ENCODE measurements at places on chromosomes 11 and 22. TPM values are rescaled to one million over a fixed set of nuclear protein-coding genes. Genes with fewer than 3 reads are reported as not detected.

GRCh38 chr11:108959874-108960273 is 295.0 kb downstream of the DDX10 start:
- DNase-seq: no peak

GRCh38 chr11:66314561-66315497 is 2.0 kb downstream of the CD248 start:
- no peak for DNase-seq

The OR51E1 gene
- not detected for total RNA-seq

- no peak for DNase-seq
Observed at GRCh38 chr22:36818010-36818642, 1.3 kb upstream of the PVALB start.

The IGF2 gene
- total RNA-seq: 11.2 TPM

DNA sequence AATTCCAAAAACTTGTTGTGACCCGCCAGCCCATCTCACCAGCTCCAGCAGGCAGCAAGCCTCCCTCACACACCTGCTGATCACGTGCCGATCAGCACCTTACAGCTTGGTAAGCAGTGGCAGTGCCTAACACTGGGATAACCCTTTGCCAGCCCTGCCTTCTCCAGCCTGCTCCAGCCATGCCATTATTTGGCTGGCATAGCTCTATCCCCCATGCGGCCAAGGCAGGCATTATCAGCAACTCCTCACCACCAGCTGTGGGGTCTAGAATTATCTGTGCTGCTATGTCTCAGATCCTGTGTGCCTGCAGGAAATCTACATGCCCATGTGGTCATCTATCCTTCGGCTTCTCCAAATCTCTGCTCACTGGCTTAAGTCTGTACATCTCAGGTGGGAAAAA is 215.0 kb downstream of the ST3GAL4 start:
- no peak for DNase-seq

DNA sequence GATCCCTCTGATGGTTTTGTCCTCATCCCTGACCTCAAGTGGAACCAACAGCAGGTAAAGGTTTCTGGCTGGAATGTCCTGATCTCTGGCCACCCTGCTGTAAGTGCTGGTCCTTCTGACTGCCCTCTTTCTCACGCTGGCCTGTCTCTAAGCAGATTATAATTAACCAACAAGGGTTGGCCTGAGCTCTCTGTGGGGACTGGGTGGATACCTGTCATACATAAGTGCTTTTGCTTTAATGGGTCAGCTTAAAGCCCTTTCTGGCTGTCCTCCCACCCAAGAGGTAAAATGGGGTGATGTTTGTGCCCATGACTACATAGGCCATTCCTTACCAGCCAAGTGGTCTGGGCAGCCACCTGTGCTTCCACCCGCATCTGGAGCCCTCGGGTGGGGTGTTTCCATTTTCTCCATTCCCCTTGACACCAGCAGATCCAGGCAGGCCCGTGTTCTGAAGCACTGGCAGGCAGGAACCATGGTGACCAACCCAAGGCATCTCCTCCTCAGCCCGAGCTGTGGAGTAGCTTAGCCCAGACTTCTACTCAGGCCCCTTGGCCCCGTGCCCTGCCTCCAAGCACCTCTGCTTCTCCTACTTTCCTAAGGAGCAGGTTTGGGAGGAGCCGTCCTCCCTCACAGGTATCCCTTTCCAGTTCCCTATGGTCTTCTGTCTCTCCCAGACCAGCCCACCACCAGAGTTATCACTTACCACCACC is 17.0 kb upstream of the ST3GAL4 start:
- DNase-seq: no peak

DNA sequence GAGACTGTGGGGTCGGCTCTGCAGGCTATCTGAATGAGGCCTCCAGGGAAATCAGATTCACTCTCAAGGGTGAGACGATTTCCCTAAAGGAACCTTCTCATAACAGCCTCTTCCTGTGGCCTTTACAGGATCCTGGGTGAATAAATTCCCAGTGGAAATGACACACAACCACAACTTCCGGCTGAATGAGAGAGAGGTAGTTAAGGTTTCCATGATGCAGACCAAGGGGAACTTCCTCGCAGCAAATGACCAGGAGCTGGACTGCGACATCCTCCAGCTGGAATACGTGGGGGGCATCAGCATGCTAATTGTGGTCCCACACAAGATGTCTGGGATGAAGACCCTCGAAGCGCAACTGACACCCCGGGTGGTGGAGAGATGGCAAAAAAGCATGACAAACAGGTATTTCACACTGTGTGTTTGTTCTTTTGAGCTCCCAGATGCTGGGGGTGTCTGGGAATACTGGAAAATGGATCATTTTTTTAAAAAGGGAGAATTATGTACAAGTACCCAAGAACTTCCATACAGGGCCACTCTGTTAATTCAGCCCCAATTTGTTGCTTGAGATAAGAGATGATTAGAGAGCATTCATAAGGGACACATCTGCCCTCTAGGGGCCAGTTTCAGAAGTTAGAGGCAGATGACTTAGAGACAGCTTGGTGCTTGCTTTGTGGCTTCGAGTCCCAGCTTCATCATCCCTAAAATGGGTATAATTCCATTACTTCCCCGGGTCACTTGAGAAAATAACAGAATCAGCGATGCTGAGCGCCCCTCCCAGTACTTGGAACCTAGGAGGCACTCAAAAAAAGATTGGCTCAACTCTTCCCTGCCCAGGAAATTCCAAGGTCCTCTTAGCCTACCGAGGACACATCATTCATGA is 10.2 kb downstream of the SERPIND1 start:
- peak; percentile 88 for DNase-seq

DNA sequence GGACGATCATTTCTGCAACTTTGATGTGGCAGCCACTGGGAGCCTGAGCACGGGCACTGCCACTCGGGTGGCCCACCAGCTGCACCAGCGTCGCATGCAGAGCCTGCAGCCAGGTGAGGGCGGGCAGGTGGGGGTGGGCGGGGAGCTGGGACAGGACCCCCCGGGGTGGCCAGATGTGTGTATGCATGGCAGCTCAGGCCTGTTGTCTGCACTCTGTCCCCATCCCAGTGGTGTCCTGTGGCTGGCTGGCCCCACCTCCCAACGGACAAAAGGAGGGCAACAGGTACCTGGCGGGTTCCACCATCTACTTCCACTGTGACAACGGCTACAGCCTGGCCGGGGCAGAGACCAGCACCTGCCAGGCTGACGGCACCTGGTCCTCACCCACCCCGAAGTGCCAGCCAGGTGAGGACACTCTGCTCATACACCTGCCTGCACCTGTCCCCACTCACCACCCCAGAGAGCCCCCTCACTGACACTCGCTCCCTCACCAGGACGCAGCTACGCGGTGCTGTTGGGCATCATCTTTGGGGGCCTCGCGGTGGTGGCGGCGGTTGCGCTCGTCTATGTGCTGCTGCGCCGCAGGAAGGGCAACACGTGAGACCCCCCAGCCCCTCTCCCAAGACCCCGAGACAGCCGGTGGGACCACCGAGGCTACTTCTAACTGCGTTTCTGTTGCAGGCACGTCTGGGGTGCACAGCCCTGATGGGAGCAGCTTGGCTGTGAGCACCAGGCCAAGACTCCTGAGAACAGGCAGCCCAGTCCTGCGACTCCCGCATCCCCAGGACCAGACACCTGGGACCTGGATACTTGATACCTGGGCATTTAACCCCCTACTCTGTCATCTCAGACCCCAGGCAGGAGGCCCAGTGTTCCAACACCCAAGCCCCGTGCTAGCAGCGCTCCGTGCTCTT is 6.7 kb downstream of the SUSD2 start:
- no peak for DNase-seq

- DNase-seq: peak; percentile 69
Observed at GRCh38 chr22:41557401-41558240, 3.2 kb upstream of the CSDC2 start.

All from dermis blood vessel endothelial cell (primary cell).